T-helper 2 cell treated with Interferon-gamma antibody and Interleukin-4, amounts not matched to agents 5 μg/mL and 100 μg/mL, for 36 hours (primary cell): ENCODE measurements at places on chromosomes 4 and X.

DNA sequence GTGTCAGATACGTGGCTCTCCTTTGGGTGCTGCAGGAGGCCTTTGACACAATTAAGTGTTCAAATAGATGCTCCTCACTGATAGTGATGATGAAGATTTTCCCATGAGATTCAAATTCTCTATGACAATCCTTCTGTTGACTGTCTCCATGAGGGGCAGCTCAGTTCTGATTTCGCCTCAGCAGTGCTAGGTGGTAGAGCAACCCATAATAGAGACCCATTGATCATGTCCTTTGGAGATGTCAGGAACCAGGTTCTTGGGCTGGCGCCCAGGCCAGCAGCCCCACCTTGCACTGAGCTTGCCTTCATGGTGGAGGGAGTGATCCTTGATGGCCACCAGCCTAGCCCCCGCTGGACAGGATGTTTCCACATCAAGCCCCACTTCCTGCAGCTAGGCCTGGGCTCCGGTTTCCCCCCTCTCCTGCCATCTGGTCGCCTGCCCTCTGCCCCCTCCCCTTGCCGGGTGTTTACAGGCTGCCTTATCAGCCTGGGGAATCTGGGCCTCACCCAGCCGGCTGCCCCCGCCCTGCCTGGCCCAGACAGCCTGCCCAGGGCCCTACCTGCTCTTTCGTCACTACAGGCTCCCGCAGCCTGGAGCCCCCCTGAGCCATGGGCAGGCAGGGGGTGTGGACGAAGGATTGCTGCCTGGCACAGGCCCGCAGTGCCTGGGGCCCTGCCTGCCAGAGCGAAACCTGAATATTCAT is 12.6 kb downstream of the ELF4 start:
- peak overlapping the region; percentile 71 for H3K4me3 ChIP-seq
- no peak for DNase-seq
- peaks cover 41% of the 10 kb centered on the region for H3K4me1 ChIP-seq
- H3K27me3 ChIP-seq, result no peaks in the 10 kb centered on the region
- peak overlapping the region; percentile 79 for H3K27ac ChIP-seq

DNA sequence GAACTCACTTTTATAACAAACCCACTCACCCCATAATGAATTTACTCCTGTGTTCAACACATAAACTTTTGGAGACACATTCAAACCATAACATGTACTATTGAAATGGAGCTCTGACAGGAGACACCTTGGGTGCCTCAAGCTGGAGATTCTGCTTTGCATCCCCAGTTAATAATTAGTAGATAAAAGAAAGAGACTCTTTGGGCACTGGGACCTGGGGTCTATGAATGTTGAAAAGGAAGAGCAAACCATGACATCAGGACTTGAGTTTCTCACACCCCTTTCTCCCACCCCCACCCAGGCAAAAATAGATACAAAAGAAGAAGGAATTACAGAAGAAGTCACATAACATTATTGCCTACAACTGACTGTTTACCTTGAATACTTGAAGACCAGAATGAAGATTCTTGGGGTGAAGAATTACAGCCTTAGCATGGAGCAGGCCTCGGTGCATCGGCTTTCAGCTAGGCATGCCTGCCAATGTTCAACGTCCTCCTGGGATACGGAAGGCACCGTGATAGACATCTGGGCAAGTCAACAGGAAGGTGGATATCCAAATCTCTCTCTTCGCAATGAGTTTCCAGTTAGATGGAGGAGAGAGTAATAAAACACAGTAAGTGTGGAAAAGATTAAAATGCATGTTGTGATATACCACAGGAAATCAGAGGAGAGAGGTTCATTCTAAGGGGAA is 316.0 kb downstream of the TRIML1 start:
- H3K27ac ChIP-seq, result no peak overlapping the region
- H3K27me3 ChIP-seq, result no peaks in the 10 kb centered on the region
- H3K36me3 ChIP-seq, result peaks cover 2% of the 10 kb centered on the region
- no peaks in the 10 kb centered on the region for H3K4me1 ChIP-seq
- no peak for DNase-seq

DNA sequence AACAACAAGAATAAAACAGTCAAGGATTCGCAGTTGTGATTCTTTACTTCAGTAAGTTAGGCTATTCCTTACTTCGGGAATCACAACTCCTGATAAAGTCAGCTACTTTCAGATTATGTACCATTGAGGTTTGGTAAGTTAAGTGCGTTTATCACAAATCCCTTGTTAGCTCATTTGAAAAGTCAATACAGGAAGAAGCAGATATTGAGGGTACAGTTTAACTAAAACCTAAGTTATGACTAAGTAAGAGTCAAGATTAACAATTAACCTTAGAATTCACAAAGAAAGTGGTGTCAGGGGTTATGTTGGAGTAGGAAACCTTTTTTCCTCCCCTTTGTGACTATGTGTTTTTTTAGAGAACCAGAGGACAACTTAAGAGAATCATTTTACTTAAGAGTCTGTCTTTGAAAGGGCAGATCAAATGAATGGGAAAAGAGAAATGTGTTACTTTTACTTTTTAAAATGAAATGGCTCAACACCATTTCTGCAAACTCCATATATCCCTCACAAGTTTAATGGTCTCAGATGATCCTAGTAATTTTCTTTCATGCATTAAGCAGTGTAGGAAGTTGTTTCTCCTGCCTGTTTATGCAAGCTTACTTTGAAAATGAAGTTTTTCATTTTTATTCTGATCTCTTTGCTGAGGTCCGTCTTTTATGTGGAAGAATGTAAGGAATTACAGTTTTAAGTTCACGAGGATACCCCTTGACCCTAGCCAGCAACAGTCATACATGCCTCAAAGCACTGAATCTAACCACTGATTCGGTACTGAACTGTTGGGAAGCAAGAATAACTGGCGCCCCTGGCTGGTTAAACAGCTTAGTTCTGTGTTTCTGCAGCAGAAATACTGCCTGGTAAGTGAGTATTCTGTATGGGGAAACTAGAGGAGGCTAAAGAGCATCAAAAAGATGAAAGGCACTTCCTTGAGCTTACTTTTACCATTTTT is 211.7 kb downstream of the SLC4A4 start:
- H3K36me3 ChIP-seq, result no peaks in the 10 kb centered on the region
- DNase-seq, result no peak
- H3K27me3 ChIP-seq, result peaks cover 2% of the 10 kb centered on the region
- no peaks in the 10 kb centered on the region for H3K4me1 ChIP-seq
- no peak overlapping the region for H3K27ac ChIP-seq

DNA sequence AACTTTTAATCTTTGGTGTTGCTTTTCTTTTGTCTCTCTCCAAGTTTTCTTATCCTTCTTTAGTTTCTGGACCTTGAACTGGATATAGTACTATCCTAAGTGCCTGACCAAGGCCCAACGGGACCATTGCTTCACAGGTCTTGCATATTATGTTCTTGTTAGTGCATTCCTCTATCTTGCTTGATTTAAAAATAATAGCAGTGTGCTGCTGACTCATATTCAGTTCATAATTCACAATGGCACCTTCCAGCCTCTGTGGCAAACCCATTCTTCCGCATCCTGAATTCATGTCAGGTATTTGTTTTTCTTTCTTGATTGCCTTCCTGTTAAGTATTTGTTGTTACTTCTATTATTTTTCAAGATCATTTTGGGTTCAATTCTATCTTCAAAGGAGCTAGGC is 197.1 kb upstream of the GIMD1 start:
- no peak overlapping the region for H3K27ac ChIP-seq
- H3K4me1 ChIP-seq, result no peaks in the 10 kb centered on the region
- no peaks in the 10 kb centered on the region for H3K27me3 ChIP-seq

DNA sequence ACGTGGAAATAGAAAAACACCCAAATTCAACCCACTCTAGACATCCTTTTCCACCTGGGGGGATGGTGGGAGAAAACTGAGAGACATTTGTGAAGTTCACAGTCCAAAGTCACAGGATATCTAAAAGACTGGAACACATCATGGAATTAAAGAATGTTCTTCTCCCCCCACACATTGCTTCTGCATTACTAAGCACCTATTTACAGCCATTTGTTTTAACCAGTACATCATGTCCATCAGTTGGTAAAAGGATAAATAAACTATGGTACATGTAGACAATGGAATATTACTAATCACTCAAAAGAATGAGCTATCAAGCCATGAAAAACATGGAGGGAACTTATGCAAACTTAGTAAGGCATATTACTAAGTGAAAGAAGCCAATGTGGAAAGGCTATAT is 185.5 kb upstream of the ANXA10 start:
- no peaks in the 10 kb centered on the region for H3K27me3 ChIP-seq
- no peaks in the 10 kb centered on the region for H3K36me3 ChIP-seq
- no peaks in the 10 kb centered on the region for H3K4me1 ChIP-seq
- no peak overlapping the region for H3K4me3 ChIP-seq
- H3K27ac ChIP-seq, result no peak overlapping the region

DNA sequence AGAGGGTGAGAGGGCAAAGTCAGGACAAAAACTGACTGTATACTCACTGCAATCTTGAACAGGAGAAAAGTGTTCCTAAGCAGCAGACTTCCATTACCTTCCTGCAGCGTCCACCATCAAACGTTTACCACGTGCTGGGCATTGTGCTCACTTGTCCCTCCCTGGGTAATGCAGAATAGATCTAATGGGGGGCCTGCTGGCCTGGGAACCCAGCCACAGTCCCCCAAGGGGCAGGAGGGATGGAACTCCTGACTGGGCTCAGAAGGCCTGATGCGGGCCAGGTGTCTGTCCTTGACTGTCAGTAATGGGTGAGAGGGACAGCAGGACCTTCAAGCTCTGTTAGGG is 37.6 kb upstream of the FAM156A start:
- no peaks in the 10 kb centered on the region for H3K36me3 ChIP-seq

- no peak overlapping the region for H3K27ac ChIP-seq
- DNase-seq, result no peak
- H3K4me1 ChIP-seq, result no peaks in the 10 kb centered on the region
These were observed 23.3 kb downstream of the NRK start for GRCh38 chrX:105845631-105846030.

DNA sequence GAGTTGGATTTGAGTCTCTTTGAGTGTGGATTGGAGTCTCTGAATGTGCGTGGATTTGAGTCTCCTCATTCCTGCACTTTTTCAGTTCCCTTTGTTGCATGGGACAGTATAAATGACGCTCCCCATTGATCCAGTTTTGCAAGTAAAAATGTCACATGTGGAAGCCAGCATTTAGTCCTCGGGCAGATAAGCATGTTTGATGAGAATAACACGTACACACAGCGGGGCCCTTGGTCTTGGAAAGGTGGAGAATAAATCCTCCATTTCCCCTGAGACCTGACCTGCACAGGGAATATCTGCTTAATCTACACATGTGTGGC is 8.1 kb downstream of the P2RY8 start:
- H3K4me1 ChIP-seq, result peaks cover 5% of the 10 kb centered on the region
- no peak overlapping the region for H3K4me3 ChIP-seq

DNA sequence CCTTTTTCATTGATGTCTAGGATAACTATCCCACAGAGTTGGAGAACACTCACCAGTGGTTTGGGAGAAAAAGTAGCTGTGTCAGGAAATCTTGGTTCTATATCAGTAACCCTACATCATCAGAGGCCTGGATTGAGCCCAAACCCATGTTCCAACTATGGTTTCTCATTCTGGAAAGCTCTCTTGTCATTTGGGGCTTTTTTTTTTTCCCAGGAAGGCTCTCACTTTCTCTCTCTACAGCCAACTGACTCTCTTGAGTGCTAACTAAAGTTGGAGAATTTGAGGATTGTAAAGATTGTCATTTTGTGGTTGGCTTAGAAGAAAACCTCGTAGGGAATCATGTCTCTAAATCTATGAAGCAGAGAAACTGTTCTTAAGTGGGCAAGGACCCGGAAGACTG is 228.2 kb upstream of the DIPK2B start:
- H3K4me1 ChIP-seq, result no peaks in the 10 kb centered on the region
- no peak overlapping the region for H3K4me3 ChIP-seq
- no peak for DNase-seq
- H3K27ac ChIP-seq, result no peak overlapping the region

- H3K27me3 ChIP-seq, result peaks cover 11% of the 10 kb centered on the region
- no peak overlapping the region for H3K27ac ChIP-seq
- no peak overlapping the region for H3K4me3 ChIP-seq
- H3K36me3 ChIP-seq, result no peaks in the 10 kb centered on the region
- no peaks in the 10 kb centered on the region for H3K4me1 ChIP-seq
These were observed 208.7 kb downstream of the CHIC2 start for GRCh38 chr4:53855581-53856250.

DNA sequence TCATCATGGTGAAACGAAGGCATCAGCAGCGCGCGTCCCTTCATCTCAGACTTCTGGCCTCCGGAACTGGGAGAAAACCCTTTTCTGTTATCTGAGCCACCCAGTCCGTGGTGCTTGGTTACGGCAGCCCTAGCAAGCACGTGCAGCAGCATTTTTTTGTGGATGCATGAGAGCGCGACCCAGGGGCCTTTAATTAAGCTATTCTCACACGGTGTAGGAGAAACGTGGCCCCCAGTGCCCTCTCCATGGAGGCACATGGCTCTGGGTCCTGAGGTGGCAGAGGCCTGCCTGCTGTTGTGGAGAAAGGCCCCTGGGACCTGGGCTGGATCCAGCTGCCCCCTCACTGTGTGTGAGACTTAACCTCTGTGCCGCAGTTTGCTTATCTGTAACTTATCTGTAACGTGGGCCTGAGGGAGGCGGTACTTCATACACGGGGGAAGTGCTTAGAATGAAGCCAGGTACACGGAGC is 9.5 kb downstream of the CLCN4 start:
- no peak overlapping the region for H3K27ac ChIP-seq
- H3K36me3 ChIP-seq, result no peaks in the 10 kb centered on the region
- DNase-seq, result no peak
- H3K4me1 ChIP-seq, result peaks cover 7% of the 10 kb centered on the region
- no peak overlapping the region for H3K4me3 ChIP-seq

GRCh38 chr4:47855350-47855749 is 17.5 kb upstream of the CORIN start:
- H3K36me3 ChIP-seq, result peaks cover 18% of the 10 kb centered on the region
- no peak for DNase-seq
- H3K4me1 ChIP-seq, result no peaks in the 10 kb centered on the region
- no peak overlapping the region for H3K27ac ChIP-seq
- H3K4me3 ChIP-seq, result no peak overlapping the region
- H3K27me3 ChIP-seq, result no peaks in the 10 kb centered on the region

DNA sequence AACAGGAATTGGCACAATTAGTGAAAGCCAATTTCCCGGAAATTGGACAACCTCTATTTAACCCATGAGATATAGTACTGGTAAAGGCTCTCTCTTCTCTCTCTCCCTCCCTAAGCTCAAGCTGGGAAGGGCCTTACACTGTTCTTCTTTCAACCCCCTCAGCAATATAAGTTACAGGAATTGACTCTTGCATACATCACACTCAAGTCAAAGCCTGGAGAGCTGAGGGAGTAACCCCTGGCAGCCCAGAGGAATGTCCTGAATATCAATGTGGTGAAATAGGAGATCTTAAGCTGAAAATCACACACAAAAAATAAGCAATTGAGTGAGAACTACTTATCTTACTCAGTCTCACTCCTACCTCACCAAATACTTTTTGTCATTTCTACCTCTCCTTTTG is 186.9 kb upstream of the SPOCK3 start:
- no peaks in the 10 kb centered on the region for H3K27me3 ChIP-seq
- no peaks in the 10 kb centered on the region for H3K4me1 ChIP-seq
- no peak overlapping the region for H3K27ac ChIP-seq
- H3K36me3 ChIP-seq, result no peaks in the 10 kb centered on the region
- H3K4me3 ChIP-seq, result no peak overlapping the region

GRCh38 chr4:4759232-4759631 is 100.2 kb upstream of the MSX1 start:
- H3K27ac ChIP-seq, result no peak overlapping the region
- H3K36me3 ChIP-seq, result no peaks in the 10 kb centered on the region
- H3K27me3 ChIP-seq, result peaks cover 3% of the 10 kb centered on the region
- no peak overlapping the region for H3K4me3 ChIP-seq
- peaks cover 10% of the 10 kb centered on the region for H3K4me1 ChIP-seq

- H3K27ac ChIP-seq, result no peak overlapping the region
- H3K36me3 ChIP-seq, result peaks cover 50% of the 10 kb centered on the region
- H3K4me1 ChIP-seq, result peaks cover 21% of the 10 kb centered on the region
- no peak overlapping the region for H3K4me3 ChIP-seq
- no peak for DNase-seq
These were observed 24.0 kb downstream of the GIMD1 start for GRCh38 chr4:106344647-106344970.
